ENCODE measurements at places on chromosomes 16 and 17.

DNA sequence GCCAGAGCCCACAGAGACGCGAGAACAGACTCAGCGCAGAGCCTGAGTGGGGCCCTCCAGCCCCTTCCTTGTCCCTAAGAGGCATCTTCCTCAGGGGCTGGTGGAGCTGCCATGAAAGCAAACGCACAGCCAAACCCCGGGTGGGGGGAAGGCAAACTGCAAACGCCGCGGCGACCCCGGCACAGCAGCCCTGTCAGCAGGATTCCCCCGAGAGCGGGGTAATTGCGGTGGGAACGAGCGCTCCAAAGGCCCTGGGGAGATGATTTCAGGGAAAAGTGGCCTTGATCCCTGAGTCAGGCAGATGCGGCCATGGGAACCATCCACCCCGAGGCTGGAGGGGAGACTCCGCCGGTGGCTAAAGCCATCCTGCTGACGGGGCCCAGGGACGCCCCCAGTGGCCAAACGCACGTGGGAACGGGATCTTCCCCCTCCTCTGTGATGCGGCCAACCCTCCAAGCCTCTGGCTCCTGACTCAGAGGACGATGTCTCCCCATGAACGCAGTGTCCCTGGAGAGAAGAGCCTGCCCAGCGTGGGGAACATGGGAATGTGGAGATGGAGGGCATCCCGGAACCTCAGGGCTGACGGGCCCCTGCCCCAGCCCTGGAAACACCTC lies 25.1 kb downstream of the SLC7A5 start:
- DNase-seq, result no peak

- DNase-seq, result no peak
Measured at GRCh38 chr17:79084291-79085153, 9.9 kb downstream of the ENGASE start.

DNA sequence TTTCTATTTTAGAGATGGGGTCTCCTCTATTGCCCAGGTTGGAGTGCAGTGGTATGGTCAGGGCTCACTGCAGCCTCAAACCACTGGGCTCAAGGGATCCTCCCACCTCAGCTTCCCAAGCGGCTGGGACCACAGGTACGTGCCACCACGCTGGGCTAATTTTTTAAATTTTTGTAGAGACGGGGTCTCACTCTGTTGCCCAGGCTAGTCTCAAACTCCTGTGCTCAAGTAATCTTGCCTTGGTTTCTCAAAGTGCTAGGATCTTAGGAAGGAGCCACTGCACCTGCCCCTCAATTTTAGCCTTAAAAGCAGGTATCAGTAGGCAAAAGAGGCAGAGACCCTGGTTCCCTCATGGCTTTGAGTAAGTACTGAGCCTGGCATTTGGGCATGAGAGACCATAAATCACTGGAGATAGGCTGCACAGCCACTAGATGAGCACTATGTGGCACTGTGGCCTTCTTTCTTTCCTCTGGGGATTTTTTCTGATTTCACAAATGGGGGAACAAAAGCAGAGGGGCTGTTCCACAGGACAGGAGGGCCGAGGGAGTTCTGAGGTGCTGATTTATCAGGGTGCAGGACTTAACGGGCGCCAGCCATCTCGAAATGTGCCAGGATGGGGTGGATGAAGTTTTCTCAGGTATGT lies 82.2 kb downstream of the PLXDC1 start:
- DNase-seq, result peak; percentile 35

DNA sequence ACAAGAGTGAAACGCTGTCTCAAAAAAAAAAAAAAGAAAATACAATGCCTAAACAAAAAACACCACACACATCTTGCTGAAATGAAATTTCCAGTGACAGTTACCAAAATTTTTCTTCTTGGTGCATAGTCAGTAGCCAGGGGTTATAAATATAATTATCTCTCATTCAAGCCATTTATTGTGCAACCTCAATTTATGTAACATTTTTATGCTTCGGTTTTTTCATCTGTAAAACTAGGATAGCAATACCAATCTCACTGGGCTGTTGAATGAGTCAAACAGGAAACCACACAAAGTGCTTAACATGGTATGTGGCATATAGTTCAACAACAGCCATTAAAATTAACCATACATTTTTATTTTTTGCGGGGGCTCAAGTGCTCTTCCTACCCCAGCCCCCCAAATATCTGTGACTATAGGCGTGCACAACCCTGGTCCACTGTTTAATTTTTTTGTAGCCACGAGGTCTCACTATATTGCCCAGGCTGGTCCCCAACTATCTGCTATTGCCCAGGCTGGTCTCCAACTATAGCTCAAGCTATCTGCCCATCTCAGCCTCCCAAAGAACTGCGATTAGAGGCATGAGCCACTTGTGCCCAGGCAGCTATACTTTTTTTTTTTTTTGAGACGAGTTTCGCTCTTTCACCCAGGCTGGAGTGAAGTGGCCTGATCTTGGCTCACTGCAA lies 2.6 kb downstream of the COG4 start:
- no peak for DNase-seq

DNA sequence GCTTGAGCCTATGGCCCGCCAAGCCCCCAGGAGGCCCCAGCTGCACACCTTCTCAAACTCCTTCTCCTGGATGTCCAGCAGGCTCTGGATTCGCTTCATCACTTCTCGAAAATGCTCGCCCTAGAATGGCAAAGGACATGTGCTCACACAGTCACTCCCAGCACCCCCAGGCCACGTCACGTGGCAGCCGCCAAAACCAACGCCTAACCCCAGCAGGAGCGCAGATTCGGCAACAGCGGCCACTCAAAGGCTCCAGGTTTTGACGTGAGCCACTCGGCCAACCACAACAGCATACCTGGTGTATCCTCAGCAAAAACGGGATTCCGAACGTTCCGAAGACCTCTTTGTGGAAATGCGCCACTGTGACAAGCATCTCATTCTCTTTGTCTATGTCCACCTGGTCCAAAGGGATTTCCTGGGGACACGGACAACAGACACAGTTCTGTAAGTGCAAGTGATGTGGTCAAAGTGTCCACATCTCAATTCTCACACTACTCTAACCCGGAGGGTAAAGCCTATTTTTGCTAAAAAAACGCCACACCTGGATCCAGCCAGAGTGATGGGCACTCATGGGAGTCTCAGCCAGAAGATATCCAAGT lies 12.7 kb downstream of the LITAFD start:
- DNase-seq, result no peak

GRCh38 chr16:89553733-89554132 lies 6.7 kb upstream of the RPL13 start:
- no peak for DNase-seq

- DNase-seq, result no peak
Measured at GRCh38 chr17:49508866-49509587, 13.9 kb downstream of the NGFR start.

GRCh38 chr17:9408868-9409829 lies 166.5 kb downstream of the STX8 start:
- DNase-seq, result no peak

GRCh38 chr17:12429116-12429515 lies 236.6 kb upstream of the MYOCD start:
- no peak for DNase-seq

DNA sequence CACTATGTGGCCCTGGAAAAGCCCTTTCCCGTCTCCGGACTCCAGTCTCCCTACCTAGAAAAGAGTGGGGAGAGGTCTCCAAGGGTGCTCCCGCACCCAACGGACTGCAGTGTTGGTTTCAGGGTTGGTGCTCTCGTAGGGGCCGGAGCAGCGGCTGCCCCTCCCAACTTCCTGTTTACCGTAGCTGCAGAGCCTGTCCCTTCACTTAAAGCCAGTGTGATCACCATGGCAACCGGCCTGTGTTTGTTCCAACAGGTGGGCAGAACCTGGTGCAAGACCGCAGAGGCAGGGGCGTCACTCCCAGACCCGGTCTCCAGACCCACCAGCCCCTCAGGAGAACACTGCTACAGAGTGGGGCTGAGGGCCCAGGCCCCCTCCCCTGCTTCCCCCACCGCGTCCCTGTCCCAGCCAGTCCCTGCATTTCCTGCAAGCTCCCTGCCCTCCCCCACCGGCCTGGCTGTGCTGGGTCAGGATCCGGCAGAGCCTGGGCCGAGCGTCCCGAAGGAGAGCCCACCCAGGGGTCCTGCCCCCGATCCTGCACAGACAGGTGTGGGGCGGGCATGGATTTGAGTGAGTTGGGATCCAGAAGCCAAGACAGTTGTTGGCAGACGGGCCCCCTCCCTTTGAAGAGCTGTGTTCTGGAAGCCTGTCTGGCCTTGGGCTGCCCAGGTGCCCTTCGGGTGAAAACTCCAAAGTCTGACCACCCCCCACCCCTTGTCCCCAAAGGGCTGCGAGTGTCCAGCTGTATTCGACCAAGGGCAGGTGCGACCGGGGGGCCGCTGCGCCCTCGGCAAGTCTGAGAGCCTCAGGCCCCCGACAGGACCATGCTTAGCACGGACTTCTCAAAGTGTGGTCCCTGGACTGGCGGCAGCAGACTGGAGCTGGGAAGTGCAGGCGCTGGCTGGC lies 1.5 kb upstream of the BAIAP3 start:
- DNase-seq, result peak; percentile 4

DNA sequence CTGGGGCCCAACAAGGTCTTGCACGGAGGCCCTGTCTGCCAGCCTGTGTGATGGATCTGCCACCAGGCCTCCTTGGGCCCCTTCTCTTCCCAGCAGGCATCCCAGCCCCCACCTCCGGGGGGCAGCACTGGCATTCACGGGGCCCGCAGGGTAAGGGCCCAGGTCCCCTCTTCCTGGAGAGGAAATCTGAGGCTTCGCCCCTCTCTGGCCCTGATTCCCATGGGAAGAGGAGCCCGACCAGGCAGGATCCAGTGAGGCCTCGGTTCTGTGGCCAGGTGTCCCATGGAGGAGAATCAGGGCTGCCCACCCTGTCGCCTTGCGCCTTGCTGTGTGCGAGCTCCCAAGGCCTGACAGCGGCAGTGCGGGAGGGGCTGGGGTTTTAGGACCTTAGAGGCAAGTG lies 48.4 kb downstream of the PDPK1 start:
- DNase-seq, result no peak

DNA sequence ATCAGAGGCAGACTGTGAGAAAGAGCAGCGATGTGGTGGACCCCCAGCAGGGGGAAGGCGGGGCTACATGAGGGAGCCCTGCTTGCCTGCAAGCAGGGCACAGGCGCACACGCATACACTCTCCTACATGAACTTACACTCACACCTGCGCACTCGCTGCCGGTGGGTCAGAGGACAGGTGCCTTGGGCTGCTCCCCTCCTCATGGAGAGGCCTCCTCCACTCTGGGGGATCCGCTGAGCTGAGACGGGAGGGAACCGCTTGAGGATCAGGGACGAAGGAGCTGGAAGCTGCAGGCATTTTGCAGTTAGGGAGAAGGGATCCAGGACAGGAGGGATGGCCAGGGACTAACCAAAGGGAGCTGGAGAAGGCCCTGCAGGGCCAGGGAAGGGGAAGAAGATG lies 14.2 kb downstream of the OSBPL7 start:
- DNase-seq, result no peak

DNA sequence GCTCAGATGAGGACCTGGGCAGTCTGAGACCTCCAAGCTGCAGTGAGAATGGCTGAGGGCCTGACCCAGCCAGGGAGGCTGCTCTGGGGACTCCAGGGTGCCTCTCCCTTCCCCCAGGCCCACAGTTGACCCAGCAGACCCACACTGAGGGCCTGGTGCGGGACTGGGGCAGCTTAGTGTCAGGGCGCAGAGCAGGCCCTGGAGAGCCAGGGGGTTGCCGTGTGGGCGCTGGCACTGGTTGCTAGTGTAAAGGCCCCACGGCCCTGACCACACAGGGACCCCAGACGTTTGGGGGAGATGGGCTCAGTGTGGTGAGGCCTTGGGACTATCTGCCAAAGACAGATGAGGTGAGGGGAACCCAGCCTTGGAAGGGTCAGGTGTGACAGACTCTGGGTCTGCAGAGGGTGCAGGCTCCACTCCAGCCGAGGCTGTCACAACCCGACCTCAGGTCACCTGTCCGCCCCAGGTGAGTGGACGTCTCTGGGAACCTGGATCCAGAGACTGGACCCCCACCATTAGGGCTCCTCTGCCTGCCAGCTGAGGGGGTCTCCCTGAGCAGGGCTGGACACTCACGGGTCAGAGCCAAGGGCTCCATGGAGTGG lies 50.8 kb upstream of the GNG13 start:
- DNase-seq, result no peak

DNA sequence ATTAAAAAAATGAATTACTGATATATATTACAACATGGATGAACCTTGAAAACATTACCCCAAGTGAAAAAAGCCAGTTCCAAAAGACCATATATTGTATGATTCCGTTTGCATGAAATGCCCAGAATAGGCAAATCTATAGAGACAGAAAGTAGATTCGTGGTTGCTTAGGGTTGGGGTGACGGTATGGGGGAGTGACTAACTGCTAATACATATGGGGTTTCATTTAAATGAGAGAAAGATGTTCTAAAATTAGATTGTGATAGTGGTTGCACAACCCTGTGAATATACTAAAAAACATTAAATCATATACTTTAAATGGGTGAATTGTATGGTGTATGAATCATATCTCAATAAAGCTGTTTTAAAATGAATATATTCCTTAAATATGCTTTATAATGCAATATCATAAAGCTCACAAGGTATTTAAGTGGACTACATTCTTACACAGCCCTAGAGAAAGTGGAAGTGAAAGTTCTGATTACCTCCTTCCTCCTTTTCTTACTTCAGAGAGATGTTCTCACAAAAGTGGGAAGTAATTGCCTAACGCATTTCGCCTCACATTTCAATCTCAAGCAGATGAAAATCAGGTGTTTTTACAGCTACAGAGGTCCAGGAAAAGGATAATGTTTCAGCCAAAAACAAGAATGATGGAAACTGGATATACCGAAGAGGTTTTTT lies 142.7 kb upstream of the GNAO1 start:
- no peak for DNase-seq

DNA sequence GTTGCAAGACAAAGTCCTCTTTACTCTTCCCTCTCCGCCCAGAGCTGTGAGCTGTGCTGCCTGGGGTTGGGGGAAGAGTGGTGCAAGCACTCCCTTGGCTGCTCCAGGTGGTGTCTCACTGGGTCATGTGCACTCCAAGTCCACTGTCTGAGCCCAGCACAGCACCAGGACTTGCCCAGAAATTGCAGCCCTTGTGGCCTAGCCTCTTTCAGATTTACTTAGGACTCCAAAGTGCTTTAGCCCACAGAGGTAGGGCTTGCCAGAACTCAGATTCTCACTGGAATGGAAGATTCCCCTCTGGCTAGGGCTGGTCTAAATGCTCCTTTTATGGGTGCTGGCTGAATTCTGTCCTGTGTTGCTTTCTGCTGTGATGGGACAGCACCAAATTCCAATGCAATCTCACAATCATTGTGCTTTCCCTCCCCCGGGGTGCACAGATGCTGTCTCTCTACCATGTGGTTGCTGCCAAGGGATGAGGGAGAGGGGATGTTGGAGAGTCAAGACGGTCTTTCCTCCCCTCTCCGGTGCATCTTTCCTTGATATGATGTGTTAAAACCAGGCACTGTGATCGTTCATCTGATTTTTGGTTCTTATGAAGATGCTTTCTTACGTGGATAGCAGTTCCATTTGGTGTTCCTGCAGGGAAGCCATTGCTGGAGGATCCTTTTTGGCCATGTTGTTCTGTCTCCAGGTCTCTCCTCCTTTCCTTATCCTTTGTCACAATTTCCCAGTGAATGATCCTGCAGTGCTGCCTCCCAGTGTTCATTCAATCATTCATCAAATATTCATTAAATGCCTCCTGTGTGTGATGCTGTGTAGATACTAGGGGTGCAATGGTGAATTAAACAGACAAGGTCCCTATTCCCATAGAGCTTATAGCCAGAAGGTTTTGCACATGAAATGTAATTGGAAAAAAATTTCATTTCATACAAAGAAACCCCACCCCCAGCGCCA lies 216.3 kb downstream of the SPECC1 start:
- DNase-seq, result peak; percentile 26
